SW480 (cell line): ENCODE measurements at places on chromosomes 4 and X.

DNA sequence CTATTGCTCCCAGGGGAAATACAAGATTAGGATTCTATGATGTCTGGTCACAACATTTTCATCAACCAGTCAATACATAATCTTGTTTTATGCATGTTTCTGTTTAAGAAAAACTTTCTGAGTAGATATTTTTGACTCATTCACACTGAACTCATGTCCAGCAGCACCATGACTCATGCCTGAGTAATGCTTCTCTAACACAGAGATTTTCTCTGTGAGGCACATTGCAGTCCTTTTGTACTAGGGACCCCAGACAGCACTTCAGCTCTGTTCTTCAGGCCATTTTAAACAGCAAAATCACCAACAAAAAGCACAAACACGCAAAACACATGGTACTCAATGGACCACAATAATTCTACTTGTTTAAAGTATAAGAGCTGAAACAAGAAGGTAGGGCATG, 83.6 kb downstream of the MXRA5 start:
- no peak for DNase-seq

DNA sequence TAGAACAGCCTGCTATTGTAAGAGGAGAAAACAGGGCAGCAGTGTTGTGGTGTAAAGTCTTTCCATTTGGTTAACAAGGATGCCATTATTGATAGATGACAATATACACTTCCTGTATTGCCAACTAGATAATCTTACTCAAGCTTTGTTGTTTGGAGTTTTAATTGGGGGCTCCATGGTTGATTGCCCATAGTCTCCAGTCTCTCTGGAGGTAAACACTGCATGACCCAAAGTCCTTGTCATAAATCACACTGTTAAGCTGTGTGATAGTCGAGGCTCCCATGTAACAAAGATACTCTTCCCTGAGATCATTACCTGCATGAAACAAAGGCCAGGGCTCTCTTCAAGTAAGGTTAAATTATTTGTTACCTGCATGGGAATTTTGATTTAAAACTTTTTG, 394.6 kb downstream of the C4orf33 start:
- no peak for DNase-seq

GRCh38 chr4:150949943-150950342, 65.1 kb downstream of the LRBA start:
- no peak for DNase-seq

DNA sequence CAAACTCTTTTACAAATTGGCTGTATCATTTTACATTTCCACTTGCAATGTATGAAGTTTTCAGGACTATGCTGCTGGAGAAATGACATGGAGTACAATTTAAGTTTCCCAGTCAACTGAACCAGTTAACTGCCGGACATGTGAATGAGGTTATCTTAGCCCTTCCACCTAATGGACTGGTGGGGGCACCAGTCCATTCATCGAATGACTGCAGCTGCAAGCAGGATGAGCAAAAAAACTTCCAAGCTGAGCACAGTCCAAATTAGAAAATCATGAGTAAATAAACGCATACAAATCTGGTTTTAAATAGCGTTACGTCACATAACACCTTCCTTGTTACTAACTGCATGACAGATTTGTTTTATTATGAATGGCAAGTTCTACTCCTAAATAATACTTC, 1131.5 kb downstream of the PCDH18 start:
- no peak for DNase-seq

DNA sequence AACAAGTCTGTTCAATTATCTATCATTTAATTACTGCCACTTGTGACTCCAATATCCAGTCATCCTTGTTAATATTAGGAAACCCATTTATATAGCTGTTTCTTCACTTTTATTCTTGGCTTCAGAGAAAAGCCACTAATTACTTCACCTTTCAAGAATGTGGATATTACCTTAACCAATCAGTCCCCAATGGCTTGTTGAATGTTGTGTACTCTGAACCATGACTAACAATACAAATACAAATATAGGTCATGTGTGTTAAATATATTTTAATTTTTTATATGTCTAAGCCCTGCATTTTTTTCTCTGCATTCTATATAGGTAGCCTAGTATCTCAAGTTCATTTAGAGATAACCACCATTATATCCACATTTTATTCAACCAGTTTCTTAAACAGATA, 1513.4 kb upstream of the AGA start:
- no peak for DNase-seq

DNA sequence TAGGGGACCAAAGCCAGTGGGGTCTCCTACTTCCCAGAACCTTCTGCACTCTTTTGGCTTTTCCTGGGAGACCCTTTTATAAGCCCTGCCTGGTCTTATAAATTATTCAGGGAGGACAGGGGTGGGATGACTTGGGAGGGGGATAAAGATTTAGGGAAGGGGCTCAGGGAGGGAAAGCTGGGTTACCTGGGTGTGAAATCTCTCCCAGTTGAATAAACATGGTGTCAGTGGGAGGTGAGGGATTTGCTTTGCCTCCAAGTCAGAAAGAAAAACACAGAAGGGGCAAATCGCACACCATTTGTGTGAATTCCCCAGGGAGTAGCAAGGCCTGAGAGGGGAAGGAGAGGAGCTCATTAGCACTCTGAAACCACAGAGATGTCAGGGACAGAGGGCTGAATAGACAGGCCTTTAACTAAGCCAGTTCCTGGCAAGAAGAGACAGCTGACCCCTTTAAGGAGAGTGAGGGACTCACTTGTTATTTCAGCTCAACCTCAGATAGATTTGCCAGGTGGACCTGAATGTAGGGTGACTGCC, at the start of gene RIPPLY1:
Gene RIPPLY1 (minus strand): TSS at position 51 of the 534 bp plus-strand sequence. CDS start 54 bp downstream, outside the sequence.
- DNase-seq, result no peak

GRCh38 chr4:111959222-111959621, 186.0 kb upstream of the FAM241A start:
- no peak for DNase-seq

GRCh38 chr4:112377171-112377570, 80.0 kb downstream of the ALPK1 start:
- DNase-seq, result no peak

DNA sequence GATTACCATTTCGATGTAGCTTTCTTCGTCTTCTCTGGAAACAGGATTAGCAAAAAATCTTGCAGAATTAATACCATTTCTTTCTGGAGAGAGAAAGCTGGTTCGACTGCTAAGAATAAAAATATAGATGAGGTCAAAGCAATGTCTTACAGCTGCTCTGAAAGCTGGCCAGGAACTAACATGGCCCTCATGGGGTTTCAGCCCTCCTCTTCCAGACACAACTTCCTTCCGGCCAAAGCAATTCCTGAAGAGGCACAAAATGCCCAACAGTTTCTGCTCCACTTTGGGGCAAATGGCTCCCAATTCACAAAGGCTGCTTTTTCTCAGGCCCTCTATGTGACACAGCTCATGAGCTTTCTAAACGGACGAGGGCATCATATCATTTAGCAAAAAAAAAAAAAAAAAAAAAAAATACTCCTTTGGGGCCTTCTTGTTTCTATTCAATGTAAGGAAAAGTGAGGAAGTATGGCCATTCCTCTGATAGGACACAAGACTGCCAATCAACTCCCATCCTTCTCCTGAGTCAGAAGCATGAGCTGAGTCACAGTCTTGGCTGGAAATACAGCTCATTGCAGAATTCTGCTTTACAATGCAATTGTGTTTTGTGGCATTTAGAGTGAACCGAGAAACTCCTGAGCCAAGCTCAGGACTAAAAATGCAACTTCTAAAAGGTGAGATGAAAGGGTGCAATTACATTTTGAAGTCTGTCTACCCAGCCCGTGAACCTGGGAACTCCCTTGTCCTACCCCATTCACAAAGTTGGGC, 42.7 kb upstream of the CTAG2 start:
- DNase-seq, result no peak

GRCh38 chrX:41084044-41084892, 977 bp upstream of the USP9X start:
- DNase-seq, result peak; percentile 95

DNA sequence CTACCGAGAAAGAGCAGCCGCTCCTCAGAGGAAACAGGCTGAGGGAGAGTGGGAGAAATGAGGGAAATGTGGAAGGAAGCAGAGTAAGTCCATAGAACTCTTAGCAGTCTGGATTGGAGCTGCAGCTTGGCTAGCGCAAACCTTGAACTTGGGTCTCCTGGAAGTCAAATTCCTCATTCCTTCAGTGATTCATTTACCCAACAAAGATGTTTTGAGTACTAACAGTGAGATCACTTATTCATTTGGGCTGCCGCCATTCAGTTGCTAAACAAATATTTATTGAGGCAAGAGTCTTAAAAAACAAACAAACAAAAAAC, 51.5 kb downstream of the SEL1L3 start:
- no peak for DNase-seq

GRCh38 chr4:111274486-111274885, 651.6 kb upstream of the PITX2 start:
- no peak for DNase-seq
